ENCODE measurements at places on chromosomes 11 and 22.
A peak's percentile ranks its signal among the peaks of the same experiment; 100 is the strongest.

GRCh38 chr11:73388265-73389133, 12.3 kb downstream of the RELT start:
- DNase-seq: no peak

DNA sequence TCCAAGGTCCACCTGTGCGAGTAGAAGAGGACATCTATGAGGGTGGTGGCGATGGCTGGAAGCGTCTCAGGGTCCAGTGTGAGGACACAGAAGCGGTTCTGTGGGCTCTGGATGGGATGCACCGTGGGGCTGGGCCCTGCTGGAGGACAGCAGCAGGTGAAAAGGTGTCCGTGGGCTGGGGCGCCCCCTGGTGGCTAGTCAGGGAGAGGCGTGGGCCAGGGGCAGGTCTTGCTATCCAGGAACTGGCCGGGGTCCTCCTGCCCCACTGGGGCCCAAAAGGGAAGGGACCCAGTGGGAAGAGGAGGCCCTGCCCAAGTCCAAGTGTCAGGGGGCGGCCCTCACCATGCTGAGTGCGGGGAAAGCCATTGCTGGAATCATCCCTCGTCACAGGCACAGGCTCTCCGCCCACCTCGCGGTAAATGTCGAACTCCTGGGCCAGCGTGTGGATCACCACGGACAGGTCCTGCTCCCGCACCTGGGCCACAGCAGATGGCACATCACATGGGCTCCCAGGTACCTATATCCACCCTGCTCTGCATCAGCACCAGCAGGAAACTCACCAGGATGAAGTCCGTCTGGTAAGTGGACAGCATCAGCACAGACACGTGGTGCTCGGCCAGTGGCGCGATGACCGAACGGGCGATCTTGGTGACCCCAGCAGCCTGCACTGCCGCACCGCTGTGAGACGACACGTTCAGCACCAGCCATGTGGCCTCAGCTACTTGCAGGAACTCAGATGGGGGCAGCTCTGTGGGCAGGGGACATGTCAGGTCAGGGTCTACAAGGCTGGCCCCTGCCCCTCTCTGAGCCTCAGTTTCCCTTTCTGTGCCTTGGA, 2.3 kb downstream of the CASTOR1 start:
- DNase-seq: peak; percentile 85

DNA sequence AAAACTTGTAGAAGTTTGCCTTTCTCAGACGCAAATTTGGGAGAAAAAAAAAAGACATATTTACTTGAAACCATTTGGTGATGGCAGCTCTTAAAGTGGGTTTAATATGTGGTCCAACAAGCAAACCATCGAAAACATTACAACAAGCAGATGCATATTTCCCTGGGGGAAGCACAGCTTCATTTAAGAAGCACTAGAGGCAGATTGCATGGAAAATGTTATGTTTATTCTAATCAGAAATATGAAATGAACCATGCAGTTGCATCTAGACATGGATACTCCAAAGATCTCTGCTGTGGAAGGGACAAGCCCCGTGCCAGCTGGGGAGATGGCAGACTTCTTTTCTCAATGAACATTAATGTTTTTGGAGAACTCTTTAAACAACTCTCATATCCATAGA, 57.4 kb upstream of the PARVA start:
- DNase-seq: no peak

DNA sequence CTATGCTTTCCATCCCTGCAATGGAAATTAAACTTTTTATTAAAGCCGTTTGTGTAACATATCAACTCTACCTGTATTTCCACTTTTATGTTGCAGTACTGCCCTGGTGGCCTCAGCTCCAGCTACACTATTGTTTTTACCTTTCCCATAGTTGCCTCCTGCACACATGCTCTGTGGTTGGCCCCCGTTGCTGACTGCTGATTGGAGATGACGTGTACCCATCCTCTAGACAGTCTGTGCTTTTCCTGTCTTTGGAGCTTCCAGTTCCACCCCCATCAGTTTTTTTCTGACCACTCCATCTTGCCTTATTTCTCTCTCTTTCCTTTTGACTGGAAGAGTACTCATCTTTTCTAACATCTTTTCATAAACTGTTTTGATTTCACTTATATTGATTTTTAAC, 123.8 kb downstream of the TEAD1 start:
- DNase-seq: no peak

DNA sequence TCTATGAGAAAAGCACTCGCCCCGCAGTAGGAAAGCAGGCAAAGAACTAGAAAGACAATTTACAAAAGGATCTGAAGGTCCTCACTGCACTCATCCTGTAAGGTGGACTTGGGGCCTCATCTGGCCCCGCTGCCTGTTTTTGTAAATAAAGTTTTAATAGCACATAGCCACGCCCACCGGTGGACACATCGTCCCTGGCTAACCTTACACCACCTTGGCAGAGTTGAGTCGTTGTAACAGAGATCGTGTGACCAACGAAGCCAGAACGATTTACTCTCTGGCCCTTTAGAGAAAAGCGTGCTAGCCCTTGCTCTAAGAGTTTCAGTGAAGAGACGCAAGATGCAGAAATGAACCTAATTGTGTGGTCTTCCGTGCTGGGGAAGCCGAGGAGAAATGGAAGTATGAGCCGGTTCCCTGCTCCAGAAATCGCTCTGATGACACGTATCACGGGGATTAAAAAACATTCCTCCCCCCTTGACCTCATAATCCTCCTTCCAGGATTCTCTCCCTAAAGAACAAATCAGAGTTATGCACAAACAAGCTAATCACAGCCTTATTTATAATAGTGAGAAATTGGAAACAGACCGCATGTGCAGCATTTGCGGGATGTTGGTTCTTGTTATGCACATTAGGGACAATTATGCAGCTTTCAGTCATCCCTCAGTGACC, 80.1 kb downstream of the CDKN1C start:
- DNase-seq: no peak

GRCh38 chr11:45899448-45900174, 7.5 kb downstream of the FREY1 start:
- peak; percentile 84 for DNase-seq

GRCh38 chr11:13440100-13440855, 22.7 kb downstream of the BTBD10 start:
- no peak for DNase-seq

- DNase-seq: no peak
These were observed 1406.1 kb upstream of the TENM4 start for GRCh38 chr11:80846979-80847378.

DNA sequence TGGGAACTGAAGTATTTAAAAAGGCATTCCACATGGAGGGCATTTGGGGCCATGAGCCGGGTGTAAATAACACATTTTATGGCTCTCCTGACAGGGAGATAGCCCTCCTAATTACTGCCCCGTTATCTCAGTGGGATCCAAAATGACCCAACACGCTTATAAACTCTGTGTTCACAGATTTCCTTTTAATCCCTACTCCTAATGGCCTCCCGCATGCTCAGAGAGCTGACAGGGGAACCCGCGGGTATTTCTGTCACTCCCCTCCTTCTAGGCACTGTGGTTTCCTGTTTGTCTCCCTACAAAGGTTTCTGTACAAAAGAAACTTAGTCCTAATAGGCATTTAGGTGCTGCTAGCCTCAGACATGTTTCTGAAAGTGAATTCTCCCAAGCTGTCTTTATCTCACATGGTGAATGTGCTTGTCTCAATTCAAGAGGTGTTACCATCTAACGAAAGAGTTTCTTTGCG, 202.8 kb upstream of the SEZ6L start:
- peak; percentile 2 for DNase-seq

DNA sequence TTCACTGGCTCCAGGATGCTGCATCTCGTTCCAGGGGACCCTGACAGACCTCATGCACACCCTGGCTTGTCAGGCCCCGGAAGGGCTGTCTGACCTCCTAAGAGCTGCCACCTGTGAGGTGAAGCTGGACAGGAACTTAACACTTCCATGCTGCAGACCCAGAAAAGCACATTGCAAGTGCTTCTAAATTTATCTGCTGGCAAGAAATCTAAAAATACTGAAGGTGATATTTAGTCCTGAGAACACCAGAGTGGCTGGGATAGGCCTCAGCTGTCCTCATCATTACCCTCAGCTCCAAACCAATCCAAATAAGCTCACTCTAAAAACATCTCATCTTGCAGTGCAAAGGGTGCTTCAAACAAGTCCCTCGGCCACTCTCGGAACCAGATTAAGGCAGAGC, 46.7 kb downstream of the ABTB2 start:
- DNase-seq: no peak

DNA sequence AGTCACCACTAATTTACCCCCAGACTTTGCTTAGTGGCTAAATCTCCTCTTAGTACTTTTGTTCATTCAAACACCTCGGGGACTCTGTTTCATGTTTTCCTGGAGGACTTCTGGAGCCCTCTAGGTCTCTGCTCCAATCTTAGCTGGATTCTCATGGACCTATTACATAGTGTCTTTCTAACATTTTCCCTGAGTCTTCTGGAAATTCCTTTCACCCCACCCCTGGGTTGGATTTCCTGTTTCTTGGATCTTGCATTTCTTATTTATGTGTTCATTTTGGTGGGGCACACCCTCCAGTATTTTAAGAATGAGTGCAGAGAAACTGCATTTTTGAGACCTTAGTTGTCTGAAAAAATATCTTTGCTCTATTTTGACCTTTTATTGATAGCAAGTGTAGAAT, 220.1 kb downstream of the BLID start:
- DNase-seq: no peak

DNA sequence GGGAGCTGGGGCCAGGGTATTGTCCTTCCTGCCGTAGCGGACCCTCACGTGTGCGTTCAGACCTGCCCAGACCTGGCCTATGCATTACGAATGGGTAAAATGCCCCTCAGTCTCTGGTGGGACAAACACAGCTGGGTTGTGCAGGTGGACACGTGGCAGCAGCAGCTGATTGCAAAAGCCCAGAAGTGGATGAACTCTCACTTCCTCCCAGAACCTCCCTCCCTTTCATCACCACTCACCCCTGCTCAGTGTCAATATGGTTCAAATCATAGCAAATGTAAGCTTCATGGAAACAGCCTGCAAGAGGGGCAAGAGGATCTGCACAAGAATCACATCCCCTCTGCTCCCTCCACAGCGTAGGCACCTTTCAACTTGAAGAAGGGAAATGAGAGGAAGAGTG, 352.1 kb downstream of the OPCML start:
- DNase-seq: no peak

GRCh38 chr11:134638796-134639430, 226.9 kb upstream of the B3GAT1 start:
- no peak for DNase-seq

DNA sequence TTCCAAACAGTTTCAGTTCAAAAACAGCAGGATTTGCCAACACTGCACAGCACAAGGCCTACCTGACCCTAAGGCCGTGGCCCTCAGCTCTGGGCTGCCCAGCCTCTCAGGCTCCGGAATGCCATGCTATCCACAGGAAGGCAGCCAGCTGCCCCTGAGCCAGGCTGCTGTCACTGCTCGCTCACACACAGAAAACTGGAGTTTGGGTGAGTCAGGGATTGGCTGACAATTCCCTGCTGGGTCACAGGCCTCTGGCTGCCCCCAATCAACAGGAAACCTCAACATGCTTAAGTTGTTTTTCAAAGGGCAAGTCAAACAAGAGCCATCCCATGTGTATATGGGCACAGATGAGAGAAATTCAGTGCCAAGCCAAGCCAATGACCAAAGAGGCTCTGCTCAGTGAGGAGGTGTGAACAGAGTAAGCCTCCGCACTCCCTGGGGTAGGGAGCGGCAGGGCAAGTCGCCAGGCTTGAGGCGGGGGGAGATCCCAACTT, 50.2 kb downstream of the RPL27A start:
- no peak for DNase-seq
